ENCODE measurements at places on chromosomes 3 and 15.
A peak's percentile ranks its signal among the peaks of the same experiment; 100 is the strongest.

- H3K4me3 ChIP-seq = no peak overlapping the region
- no peak for DNase-seq
- H3K27me3 ChIP-seq = no peaks in the 10 kb centered on the region
- no peaks in the 10 kb centered on the region for H3K4me1 ChIP-seq
- no peaks in the 10 kb centered on the region for H3K36me3 ChIP-seq
These were observed 214.2 kb downstream of the NAALADL2 start for GRCh38 chr3:175073219-175073905.

DNA sequence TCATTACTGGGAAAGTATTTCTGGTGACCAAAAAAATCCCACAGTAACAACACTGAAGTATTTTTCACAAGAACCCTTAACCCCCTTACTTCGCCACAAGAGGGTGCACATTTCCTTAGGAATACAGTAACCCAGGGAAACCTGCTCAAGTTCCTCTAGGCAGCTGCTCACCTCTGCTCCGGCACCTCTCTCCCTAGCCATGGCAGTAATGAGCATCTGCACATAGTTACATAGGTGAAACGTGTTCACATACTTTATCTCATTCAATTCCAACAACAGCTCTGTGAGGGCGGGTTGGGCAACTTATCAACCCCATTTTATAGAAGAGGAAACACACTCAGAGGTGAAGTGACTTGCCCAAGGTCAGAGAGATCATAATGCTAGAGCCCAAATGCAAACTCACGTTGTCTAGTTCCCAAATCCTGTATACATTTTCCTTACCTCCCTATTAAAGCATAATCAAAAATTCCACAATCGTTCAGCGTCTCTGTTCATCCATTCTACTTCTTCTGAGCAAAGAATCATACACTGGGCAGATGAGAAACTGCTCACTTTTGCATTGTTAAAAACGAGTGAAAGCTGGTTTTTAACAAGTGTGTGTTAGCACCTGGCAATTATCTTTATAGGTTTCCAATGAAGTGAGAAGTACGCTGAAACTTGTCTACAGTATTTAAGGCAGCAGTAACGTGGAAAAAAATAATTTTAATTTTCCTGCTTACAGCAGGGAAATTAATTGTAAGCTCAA, 90.7 kb downstream of the IGF2BP2 start:
- no peaks in the 10 kb centered on the region for H3K36me3 ChIP-seq
- peaks cover 9% of the 10 kb centered on the region for H3K27me3 ChIP-seq
- no peak overlapping the region for H3K4me3 ChIP-seq
- DNase-seq = peak; percentile 4

DNA sequence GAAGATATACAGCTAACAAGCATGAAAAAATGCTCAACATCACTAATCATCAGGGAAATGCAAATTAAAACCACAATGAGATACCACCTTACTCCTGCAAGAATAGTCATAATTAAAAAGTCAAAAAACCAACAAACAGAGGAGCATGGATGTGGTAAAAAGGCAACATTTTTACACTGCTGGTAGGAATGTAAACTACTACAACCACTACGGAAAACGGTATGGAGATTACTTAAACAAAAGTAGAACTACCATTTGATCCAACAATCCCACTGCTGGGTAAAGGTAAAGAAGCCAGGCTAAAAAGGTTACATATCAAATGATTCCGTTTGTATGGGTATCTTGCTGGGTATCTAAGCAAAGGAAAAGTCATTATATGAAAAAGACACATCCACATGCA, 53.8 kb downstream of the STAG1 start:
- DNase-seq = no peak
- no peak overlapping the region for H3K4me3 ChIP-seq
- H3K27ac ChIP-seq = no peak overlapping the region

DNA sequence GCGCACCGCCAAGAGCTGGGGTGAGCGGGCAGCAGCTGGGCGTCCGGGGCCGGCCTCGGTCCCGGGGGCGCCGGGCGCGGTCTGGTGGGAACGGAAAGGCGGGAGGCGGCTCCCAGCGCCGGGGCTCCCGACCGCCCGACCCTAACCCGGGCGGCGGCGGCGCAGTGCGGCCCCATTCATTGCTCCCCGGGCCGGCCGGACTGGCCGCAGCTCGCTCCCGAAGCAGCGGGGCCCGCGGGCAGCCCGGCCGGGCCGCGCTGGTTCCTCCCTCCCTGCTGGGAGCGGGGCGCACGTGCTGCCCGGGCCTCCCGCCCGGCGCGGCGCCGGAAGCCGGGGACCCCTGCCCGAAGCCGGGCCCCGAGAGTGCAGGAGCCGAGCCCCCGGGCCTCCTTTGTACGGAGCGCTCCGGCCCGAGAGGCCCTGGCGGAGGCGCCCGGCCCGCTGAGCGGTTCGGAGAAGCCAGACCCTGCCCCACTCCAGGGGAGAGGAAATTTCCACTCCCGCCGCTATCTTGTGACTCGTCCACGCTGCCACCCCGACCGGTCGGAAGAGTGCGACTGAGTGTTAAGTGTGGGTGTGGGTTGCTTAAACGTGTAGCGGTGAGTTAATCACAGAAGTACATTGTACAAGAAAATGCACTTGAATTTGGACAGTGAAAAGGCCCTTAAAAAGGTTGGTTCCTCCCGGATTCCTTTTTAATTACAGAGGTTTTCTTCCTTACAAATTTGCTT, 613 bp downstream of the ATP1B3 start:
- peaks cover 39% of the 10 kb centered on the region for H3K4me1 ChIP-seq
- peak overlapping the region; percentile 90 for H3K4me3 ChIP-seq
- H3K27me3 ChIP-seq = no peaks in the 10 kb centered on the region
- peak; percentile 69 for DNase-seq
- peaks cover 32% of the 10 kb centered on the region for H3K36me3 ChIP-seq

DNA sequence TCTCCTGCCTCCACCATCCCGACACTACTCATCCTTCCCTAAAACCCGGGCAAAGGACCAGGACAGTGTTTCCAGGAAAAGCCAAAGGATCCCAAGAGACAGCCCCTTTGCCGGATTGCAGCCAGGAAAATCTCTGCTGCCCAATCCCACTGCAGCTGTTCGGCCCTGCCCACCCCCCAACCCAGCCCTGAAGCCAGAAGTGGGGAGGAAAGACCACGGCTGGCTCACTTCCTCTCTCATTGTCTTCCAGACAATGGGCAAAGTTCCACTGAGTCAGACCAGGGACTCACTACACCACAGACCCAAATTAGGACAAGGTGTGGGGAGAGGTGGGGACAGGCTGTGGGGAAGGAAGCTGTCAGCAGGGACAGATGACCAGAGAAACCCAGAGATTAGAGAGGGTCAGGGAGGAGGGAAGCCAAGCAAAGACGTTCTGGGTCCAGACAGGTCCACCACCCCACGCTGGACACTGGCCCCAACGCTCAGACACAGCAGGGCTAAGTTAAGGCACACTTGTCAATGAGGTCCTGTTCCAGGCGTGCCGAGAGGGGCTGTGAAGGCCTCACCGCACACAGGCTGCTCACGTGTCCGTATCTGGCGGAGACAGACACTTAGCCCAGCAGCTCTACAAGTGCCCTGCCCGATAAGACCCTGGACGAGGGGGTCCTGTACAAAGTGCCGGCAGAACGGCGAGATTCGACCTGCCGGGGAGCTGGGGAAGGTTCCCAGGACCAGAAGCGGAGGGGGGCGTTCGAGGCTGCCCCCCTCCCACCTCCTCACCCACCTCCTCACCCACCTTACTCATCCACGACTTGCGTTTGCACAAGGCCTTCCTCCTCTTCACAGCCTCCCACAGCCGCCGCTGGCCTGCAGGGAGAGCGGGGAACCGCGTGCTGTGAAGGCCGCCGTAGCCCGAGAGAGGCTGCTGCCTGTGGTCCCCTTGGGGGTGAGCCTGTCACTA, 21.9 kb downstream of the TNK2 start:
- no peak for DNase-seq
- H3K27me3 ChIP-seq = no peaks in the 10 kb centered on the region
- H3K4me1 ChIP-seq = no peaks in the 10 kb centered on the region
- H3K27ac ChIP-seq = no peak overlapping the region

DNA sequence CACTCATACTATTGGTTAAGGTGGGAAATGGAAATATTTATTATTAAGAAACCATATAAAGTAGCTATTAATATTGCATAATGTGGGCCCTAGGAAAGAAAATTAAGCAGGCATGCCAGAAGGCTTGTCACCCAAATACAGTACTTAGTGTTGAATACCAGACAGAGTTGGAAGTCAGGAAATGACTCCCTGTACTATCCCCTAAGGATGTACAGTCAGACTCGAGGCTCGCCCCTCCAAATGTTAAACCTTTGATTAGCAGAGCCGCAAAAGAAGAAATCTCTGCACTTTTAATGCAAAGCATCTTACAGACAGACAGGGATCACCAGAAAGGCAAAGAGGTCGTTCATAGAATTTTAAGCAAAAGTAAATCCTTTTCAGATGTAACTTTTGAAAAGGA, 11.3 kb upstream of the RBSN start:
- no peak for DNase-seq
- H3K4me3 ChIP-seq = no peak overlapping the region
- H3K4me1 ChIP-seq = peaks cover 2% of the 10 kb centered on the region
- H3K27ac ChIP-seq = no peak overlapping the region

DNA sequence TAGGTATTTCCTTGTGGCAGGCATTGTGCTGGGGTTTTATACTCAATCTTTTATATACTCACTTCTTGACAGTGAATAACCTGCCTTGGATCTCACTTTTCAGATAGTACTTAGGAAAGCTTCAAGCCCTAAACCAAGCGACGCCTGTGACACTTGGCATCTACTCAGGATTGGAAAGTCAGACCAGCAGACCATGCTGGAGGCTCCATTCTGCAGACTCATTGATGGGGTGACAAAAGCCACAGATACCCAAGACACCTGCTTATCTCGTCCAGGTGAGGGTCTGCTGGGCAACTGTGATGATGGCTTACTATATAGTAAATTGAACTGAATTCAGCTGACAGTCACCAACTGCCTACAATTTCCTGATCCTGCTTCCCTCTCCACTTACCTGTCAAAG, 79.4 kb upstream of the MRPS22 start:
- no peak for DNase-seq
- peaks cover 9% of the 10 kb centered on the region for H3K27me3 ChIP-seq
- no peaks in the 10 kb centered on the region for H3K36me3 ChIP-seq
- H3K27ac ChIP-seq = no peak overlapping the region
- H3K4me3 ChIP-seq = no peak overlapping the region

DNA sequence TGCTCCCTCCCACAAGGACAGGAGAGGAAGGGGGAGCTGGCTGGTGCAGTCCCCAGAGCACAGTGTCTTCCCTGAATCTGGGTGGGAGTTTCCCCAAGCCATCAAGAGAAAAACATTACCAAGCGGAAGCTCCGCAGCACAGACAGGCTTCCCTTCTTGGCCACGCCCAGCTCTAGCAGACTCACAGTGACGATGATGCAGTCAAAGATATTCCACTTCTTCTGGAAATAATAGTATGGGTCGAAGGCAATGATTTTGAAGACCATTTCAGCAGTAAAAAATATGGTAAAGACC, 76.7 kb downstream of the SCN10A start:
- no peak overlapping the region for H3K4me3 ChIP-seq
- peaks cover 22% of the 10 kb centered on the region for H3K27me3 ChIP-seq
- DNase-seq = no peak
- H3K27ac ChIP-seq = no peak overlapping the region

GRCh38 chr3:50255251-50255615, 13.7 kb upstream of the SEMA3B start:
- DNase-seq = no peak
- no peak overlapping the region for H3K27ac ChIP-seq
- H3K4me1 ChIP-seq = peaks cover 18% of the 10 kb centered on the region

- peaks cover 11% of the 10 kb centered on the region for H3K36me3 ChIP-seq
- no peak overlapping the region for H3K4me3 ChIP-seq
- no peak for DNase-seq
- no peak overlapping the region for H3K27ac ChIP-seq
- H3K4me1 ChIP-seq = peaks cover 61% of the 10 kb centered on the region
- H3K27me3 ChIP-seq = no peaks in the 10 kb centered on the region
These were observed 70.0 kb upstream of the SKOR1 start for GRCh38 chr15:67755264-67755663.

GRCh38 chr3:10194328-10195071, 29.8 kb downstream of the IRAK2 start:
- H3K4me3 ChIP-seq = peak overlapping the region; percentile 60
- DNase-seq = peak; percentile 56
- peaks cover 4% of the 10 kb centered on the region for H3K36me3 ChIP-seq
- H3K4me1 ChIP-seq = peaks cover 86% of the 10 kb centered on the region
- no peaks in the 10 kb centered on the region for H3K27me3 ChIP-seq

DNA sequence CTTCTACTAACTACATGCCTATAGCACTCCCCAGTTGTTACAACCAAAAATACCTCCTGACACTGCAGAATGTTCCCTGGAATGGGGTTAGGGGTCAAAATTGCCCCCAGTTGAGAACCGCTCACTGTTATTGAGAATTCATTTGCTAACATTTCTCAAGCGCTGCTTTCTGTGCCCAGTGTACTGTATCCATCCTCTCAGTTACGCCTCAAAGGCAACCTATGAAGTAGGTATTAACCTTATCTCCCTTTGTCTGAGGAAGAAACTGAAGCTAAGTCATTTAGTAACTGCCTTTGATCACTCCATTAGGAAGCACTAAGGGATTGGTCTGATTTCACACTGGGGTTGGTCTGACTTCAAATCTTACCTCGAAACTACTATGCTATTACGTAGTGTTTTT, 70.1 kb downstream of the CADPS start:
- no peak for DNase-seq
- no peak overlapping the region for H3K4me3 ChIP-seq
- no peak overlapping the region for H3K27ac ChIP-seq
- no peaks in the 10 kb centered on the region for H3K4me1 ChIP-seq
- H3K36me3 ChIP-seq = no peaks in the 10 kb centered on the region
- H3K27me3 ChIP-seq = no peaks in the 10 kb centered on the region

DNA sequence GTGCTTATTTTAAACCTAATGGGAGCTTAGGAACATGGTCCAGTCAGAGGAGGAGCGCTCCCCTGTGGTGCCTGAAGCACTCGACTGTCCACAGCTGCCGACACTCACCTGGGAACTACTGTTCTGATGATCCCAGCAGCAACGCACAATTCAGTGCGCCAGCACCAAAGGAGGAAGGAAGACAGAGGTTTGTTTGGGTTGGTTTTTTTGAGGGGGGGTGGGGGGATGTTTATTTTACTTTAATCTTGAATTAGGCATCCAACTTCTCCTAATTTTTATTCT, 48.8 kb upstream of the VGLL4 start:
- DNase-seq = no peak
- peaks cover 1% of the 10 kb centered on the region for H3K36me3 ChIP-seq
- no peaks in the 10 kb centered on the region for H3K4me1 ChIP-seq

- H3K27me3 ChIP-seq = no peaks in the 10 kb centered on the region
- H3K4me1 ChIP-seq = peaks cover 78% of the 10 kb centered on the region
- DNase-seq = no peak
- H3K4me3 ChIP-seq = peak overlapping the region; percentile 43
- H3K27ac ChIP-seq = peak overlapping the region; percentile 85
These were observed 14.6 kb downstream of the RAB43 start for GRCh38 chr3:129106866-129107565.

GRCh38 chr3:194577986-194578905, 55.0 kb downstream of the TMEM44 start:
- no peaks in the 10 kb centered on the region for H3K36me3 ChIP-seq
- H3K27ac ChIP-seq = no peak overlapping the region
- H3K4me1 ChIP-seq = peaks cover 8% of the 10 kb centered on the region
- peaks cover 7% of the 10 kb centered on the region for H3K27me3 ChIP-seq

Measured in activated naive CD8-positive, alpha-beta T cell treated with anti-CD3 and anti-CD28 coated beads for 36 hours (primary cell).